Iris pigment epithelial cell (primary cell): ENCODE measurements at places on chromosomes 7 and 10.

- DNase-seq: no peak
Measured at GRCh38 chr7:2473496-2474180, 2.6 kb downstream of the GRIFIN start.

DNA sequence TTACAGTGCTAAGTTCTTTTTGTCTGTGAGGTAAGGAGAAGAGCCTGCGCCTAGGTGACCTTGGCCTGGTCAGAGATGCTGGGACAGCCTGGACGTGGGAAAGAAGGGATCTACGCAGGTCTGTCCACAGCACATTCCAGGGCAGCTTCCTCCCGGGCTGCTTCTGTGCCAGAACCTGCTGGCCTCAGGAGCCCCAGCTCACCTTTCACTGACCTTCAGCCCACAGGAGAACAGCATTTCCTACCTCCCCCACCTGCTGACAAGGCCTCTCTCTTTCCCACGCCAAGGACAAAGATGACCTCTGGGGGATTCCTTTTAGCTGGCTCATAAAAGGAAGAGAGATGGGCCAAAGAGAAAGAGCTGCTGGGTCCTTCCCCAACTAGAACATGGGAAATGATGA lies 260.6 kb downstream of the KCNMA1 start:
- peak; percentile 27 for DNase-seq

GRCh38 chr7:152887191-152887590 lies 127.6 kb downstream of the ACTR3B start:
- no peak for DNase-seq

DNA sequence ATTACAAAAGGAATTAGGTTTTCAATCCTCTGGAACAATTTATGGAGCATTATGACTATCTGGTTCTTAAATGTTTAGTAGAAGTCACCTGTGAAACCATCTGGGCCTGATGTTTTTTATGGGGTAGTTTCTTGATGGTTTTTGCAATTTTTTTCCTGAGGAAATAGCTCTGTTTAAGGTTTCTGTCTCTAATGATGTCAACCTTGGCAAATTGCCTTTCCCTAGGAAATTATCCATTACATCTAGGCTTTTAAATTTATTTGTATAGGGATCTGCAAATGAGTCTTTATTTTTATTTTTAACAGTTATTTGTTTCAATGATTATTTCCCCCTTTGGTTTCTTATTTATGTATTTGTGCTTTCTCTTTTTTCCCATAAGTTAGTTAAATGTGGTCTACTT lies 222.8 kb downstream of the GALNT17 start:
- DNase-seq: no peak

DNA sequence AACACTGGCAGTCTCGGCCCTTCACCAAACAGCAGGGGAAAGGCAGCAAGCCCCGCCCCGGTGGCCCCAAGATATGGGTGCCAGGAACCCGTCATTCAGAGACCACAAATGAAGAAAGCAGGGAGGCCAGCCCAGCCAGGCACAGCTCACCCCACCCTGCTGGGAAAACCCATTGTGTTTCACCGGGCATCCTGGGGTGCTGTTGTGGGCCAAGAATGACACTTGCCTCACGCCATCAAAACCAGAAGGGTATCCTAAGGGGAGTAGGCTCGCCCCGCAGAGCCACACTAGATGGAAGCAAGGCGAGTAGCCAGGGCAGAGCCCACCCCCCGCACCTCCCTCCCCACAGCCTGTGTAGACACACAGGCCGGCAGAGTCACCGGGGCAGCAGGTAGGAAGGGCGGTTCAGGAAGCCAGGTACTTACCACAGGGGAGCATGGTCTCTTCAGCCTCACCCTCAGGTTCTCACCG lies 72.5 kb upstream of the KCNMA1 start:
- DNase-seq: no peak
